ENCODE measurements at places on chromosomes 11 and 22. TPM values are rescaled to one million over a fixed set of nuclear protein-coding genes. Genes with fewer than 3 reads are reported as not detected.

Gene QSER1
- 6.6 TPM for total RNA-seq

Gene EMID1
- total RNA-seq: not detected

Gene F2
- not detected for total RNA-seq

Gene DCHS1
- total RNA-seq: 12.8 TPM

Gene PPFIBP2
- total RNA-seq: 5.2 TPM

Gene NEFH
- total RNA-seq: 0.58 TPM

Gene OR51E1
- not detected for total RNA-seq

Gene ART1
- not detected for total RNA-seq

Gene NXPE4
- not detected for total RNA-seq

Gene SLCO2B1
- total RNA-seq: not detected

All from myometrial cell (primary cell).